ENCODE measurements at places on chromosomes 13 and 19.

GRCh38 chr19:11843722-11844121 lies 4.8 kb upstream of the ZNF439 start:
- DNase-seq: no peak

- DNase-seq: no peak
Observed at GRCh38 chr13:104357174-104357573, 1291.0 kb upstream of the SLC10A2 start.

DNA sequence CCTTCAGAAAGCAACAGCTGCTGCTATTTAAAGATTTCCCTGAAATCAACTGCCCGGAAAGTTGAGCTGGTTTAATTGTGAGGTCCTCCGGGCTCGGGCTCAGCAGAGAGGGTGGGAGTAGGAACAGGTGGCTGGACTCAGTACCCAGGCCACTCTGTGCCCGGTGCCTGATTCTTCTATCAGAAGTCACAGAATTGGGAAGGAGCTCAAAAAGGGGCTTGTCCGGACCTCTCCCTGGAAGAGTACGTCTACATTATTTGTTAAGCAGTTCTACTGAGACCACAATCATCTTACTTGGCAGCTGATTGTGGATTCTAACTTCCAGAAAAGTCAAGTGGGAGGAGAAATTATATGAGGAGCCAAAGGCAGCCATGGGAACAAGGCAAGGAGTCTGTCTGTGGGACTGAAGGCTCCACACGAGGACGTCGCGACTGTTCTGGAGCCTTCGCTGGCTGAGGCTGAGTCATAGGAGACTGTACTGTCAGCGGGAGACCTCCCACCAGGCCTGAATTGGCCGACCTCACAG lies 91.7 kb upstream of the ANKRD10 start:
- DNase-seq: no peak

GRCh38 chr19:3769494-3769893 lies 2.5 kb downstream of the RAX2 start:
- DNase-seq: no peak

- DNase-seq: no peak
Observed at GRCh38 chr13:31495336-31495735, 244.0 kb upstream of the RXFP2 start.

DNA sequence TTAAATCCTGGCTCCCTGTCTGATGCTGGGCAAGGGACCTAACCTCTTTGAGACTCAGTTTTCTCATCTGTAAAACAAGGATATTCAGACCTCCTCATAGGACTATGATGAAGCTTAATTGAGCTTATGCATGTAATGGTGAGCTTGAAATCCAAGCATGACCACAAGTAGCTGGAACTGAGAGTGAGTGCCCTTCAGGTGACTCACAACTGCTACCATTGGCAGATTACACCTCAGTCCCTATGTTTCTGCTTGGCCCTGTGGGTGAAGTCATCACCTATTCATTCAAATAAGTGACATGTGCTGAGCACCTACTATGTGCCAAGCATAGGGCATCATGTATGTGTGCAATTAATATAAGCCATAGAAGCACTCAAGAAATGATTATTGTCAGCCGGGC lies 25.7 kb downstream of the NOVA2 start:
- DNase-seq: no peak

DNA sequence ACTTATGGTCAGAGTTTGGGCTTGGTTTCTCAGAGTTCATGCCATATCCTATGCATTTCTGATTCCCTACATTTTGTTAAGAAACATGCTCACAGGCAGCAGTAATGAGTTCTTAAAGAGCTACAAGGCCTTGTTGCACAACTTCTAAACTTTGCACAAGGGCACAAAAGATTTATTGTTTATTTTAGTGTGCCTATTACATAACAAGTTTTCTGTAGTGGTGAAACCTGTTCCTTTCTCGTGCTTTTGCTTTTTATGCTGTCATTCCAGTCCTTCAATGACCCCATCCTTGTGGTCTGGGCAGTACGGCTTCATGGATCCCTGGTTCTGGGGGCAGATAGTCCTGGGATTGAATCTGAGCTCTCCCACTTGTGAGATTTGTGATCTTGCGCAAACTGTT lies 17.8 kb downstream of the ZNF507 start:
- no peak for DNase-seq

- no peak for DNase-seq
Observed at GRCh38 chr19:1512671-1513498, at the start of gene ADAMTSL5. Gene ADAMTSL5, minus strand, starts transcription at chr19:1513019. Its CDS starts 2,076 bp downstream, at chr19:1510943.

GRCh38 chr19:10260141-10260584 lies 8.1 kb downstream of the MRPL4 start:
- DNase-seq: no peak

GRCh38 chr19:45643024-45643926 lies 4.1 kb upstream of the EML2 start:
- DNase-seq: peak; percentile 87

DNA sequence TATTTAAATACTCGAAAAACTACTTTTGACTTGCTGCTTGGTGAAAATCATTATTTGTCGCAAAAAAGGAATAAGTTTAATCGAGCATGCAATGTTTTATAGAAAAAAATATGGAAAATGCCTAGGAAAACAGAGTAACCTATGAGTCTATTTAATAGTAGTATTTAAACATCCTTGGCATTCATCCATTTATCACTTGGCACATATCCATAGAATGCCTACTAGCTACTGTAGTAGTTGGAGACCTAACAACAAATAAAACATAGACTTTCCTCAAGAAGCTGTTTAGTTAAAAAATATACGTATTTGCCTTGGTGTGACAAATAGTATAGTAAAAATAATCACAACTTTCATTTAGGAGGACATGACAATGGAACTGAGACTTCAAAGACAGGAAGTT lies 302.1 kb downstream of the DIAPH3 start:
- DNase-seq: no peak

DNA sequence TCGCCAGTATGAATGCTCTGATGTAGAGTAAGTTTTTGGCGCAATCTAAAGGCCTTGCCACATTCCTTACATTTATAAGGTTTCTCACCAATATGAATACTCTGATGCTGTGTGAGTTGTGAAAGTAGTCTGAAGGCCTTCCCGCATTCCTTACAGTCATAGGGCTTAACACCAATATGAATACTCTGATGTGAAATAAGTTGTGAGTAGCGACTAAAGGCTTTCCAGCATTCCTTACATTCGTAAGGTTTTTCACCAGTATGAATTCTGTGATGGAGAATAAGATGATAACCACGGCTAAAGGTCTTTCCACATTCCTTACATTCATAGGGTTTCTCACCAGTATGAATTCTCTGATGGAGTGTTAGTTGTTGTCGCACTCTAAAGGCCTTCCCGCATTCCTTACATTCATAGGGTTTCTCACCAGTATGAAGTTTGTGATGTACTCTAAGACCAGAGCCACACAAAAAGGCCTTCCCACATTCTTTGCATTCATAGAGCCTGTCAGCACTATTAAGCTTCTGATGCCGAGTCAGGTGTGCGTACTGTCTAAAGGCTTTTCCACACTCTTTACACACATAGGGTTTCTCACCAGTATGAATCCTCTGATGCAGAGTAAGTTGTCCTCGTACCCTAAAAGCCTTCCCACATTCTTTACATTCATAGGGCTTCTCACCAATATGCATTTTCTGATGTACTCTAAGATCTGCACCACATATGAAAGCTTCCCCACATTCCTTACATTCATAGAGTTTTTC lies 14.1 kb upstream of the ZFP14 start:
- DNase-seq: no peak

All from stimulated activated CD8-positive, alpha-beta memory T cell treated with anti-CD3 and anti-CD28 coated beads, Interleukin-4, amount 100 ng/mL, for 4 hours (primary cell).